ENCODE measurements at places on chromosomes 16 and 17. TPM values are rescaled to one million over a fixed set of nuclear protein-coding genes. Genes with fewer than 3 reads are reported as not detected.

The CSH1 gene
- total RNA-seq: 1.2 TPM

The SOX9 gene
- total RNA-seq: 166 TPM

GRCh38 chr16:23929856-23930255, 94.1 kb downstream of the PRKCB start:
- DNase-seq: no peak
- H3K4me3 ChIP-seq: no peak overlapping the region
- H3K36me3 ChIP-seq: no peaks in the 10 kb centered on the region

DNA sequence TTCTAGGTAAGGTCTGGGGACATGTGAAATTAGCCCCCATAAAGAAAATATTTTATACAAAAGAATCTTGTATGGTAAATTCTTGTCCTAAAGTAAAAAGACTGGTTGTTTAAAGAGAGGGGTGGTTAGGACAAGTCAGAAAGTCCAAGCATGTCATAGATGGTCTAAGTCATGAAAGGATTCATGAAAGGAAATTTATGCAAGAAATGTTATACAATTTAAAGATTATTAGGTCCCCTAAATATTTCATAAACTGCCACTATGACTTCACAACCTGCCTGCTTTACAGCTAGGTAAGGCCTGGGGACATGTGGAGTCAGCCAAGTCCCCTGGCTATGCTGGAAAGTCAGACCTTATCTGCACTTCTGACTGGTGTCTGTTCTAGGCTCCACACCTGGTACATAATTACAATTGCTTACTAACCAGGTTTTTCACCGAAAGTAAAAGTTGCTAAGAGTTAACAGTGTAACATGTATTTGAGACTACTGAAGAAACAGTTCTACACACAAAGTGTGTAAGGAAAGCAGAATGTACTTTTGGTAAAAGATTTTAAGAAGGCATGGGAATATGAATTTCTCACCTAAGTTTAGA, 17.0 kb downstream of the N4BP1 start:
- H3K36me3 ChIP-seq: no peaks in the 10 kb centered on the region
- no peak overlapping the region for H3K4me3 ChIP-seq
- H3K27me3 ChIP-seq: no peaks in the 10 kb centered on the region
- DNase-seq: no peak
